ENCODE measurements at places on chromosomes 2 and 18.

- DNase-seq: no peak
These were observed 91.6 kb downstream of the HS1BP3 start for GRCh38 chr2:20559277-20559676.

DNA sequence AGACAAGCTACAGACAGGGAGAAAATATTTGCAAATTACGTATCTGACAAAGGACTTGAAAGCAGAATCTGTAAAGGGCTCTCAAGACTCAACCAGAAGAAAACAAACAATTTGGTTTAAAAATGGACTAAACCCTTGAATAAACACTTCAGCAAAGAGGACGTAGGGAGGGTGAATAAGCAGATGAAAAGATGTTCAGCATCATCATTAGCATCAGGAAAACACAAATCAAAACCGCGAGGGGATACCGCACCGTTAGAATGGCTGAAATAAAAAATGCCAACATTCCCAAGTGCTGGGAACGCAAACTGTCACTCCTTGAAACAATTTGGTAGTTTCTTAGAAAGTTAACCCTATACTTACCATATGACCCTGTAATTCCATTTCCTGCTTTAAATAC lies 136.7 kb downstream of the MBP start:
- no peak for DNase-seq

- DNase-seq: no peak
These were observed 649.4 kb downstream of the BCL11A start for GRCh38 chr2:59903994-59904544.

DNA sequence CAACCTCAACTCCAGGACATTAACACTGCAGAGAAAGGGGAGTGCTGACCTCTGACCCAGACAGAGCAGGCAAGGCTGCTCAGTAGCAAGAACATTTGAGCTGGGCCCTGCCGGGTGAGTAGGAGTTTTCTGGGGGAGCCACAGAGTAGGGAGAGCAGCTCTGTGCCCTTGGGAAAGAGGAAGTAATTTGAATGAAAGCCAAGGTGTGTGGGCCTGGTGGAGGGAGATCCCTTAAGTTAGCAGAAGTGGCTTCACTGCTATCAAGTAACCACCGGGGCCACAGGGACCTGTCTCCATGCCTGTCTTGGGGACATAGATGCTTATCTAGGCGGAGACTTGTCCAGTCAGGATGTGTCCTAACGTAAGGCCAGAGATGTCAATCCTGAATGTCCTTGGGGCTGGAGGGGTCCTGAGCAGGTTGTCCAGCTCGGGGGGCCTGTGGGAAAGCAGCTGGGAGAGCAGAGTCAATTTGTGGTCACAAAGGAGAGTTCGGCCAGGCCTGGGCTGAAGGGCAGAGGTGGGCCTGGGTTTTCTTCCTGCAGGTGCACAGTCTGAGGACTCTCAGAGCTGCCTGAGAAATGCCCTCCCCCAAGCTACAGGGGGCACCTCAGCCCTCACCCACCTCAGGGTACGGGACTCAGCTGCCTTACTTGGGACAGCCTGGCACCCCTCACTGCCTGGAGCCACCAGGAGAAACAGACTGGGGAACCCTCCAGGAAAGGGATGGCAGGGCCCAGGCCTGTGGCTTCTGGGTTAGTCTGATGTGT lies 15.0 kb upstream of the OTOF start:
- no peak for DNase-seq

DNA sequence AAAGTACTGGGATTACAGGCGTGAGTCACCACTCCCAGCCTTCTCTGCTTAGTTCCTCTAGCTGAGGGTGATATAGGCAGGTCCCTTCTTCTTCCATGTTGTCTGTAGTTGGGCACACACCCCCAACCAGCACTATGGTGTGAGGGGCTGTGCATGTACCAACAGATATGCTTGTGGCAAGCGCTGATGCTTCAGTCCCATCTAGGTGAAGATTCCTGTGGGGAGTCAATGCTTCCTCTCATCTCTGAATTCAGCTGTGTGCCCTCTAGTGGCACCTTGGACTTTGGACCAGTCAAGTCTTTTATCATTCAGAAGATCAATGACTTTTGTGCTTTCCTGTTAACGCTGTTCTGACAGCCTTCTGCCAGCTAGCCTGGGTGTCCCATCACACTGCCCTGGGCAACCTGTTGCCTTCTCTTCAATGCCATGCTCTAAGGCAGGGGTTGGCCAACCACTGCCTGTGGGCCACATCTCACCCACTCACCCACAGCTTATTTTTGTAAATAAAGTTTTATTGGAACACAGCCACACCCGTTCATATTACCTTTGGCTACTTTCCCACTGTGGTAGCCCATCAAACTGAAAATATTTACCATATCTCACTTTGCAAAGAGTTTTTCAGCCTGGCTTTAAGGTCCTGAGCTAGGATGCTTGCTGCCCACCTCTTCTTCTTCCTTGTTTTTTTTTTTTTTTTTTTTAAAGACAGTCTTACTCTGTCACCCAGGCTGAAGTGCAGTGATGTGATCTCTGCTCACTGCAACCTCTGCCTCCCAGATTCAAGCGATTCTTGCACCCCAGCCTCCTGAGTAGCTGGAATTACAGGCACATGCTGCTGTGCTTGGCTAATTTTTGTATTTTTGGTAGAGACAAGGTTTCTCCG lies 51.0 kb downstream of the NPAS2 start:
- no peak for DNase-seq

GRCh38 chr2:216426938-216427337 lies 14.7 kb downstream of the SMARCAL1 start:
- no peak for DNase-seq

DNA sequence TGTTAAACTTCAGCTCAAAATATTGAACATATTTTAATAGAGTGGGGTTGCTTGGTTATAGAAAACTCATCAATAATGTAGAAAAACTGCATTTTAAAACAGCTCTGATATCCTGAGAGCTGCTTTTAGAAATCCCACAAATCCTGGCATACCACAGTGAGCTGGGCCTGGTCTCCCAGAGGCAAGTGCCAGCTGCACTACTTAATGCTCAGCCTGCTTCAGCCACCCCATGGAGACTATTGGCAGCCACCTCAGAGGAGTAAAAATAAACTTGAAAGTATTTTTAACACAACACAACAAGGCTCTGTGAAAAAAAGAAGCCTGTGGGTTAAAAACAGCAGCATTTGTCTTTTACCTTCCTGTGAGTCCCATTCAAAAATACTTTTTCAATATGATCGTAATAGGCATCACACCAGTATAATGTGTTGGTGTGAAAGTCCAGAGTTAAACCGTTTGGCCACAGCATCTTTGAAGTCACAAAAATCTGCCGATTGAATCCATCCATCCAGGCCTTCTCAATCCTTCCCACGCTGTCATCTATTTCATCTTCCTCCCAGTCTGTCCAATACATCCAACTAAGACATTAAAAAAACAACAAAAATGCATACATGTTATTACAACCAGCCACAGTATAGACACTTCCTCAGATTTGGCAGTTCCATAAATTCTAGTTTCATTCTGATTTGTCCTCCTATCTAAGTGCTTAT lies 1115.3 kb downstream of the LRP1B start:
- no peak for DNase-seq

DNA sequence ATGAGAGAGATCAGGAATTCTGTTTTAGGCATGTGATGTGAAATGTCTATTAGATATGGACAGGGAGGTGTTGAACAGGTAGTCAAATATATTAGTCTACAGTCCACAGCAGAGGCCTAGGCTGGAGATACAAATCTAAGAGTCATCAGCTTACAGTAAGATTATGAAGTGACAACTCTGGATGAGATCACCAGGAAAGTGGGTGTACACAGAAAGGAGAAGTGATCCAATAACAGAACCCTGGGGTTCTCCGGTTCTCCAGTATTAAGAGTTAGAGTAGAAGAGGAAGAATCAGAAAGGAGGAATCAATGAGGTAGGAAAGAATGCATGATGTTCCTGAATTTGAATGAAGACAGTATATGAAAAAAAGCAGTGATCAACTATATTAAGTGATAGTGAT lies 362.3 kb downstream of the FIGN start:
- no peak for DNase-seq

- DNase-seq: no peak
These were observed 36.6 kb upstream of the SIGLEC15 start for GRCh38 chr18:45788861-45789260.

GRCh38 chr2:231084565-231084964 lies 27.9 kb downstream of the PSMD1 start:
- DNase-seq: no peak

DNA sequence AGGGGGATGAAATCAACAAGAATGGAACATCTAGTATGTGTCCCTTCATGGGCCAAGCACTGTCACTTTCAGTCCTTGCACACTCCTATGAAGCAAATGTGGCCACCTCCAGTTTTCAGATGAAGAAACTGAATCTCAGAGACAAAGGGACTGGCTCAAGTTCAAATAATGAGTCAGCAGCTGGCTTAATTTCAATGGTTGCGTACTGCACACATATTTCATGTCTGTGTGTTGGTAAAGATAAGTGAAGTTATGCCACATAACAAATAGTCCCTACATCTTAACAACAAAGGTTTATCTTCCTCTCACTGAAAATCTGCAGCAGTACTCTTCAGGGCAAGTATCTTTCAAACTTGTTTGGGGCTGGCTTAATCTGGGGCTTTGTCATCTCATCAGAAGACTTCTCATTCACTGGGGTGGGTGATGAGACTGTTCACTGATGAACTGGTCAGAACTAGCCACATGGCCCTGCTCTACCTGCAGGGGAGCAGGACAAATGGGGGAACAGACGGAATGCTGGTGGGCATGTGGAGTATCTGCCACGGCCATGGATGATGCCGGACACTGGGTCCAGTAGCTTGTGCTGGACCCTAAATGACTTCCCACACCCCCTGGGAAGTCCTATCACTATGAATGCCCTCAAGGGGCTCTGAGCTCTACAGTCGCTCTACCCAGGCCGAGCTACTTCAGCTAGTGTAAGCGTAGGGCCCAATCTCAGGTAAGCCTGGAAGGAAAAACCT lies 263.2 kb downstream of the CYP26B1 start:
- no peak for DNase-seq

DNA sequence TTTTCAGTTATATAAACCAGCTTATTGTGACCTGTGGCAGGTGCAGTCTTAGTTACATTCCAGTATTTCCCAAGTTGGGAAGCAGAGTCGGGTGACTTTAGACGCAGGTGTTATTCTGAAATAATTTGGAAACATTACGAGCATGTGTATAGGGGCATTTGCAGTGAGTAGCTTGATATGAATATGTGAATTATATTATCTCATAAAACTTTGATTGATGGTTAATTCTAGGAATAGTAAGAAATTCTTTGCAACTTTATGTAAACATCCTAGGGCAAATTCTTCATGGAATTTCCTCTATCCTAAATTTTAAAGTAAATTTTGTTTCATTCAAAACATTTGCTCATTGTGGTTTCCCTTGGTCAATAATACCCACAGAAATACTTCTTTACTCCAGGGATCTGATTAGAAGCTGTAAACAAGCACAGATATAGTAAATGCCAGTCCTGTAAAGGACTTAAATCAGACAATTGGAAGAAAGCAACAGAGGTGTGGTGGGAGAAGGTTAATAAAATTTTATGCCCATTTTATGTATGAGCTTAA lies 580.6 kb upstream of the CDH2 start:
- DNase-seq: no peak

DNA sequence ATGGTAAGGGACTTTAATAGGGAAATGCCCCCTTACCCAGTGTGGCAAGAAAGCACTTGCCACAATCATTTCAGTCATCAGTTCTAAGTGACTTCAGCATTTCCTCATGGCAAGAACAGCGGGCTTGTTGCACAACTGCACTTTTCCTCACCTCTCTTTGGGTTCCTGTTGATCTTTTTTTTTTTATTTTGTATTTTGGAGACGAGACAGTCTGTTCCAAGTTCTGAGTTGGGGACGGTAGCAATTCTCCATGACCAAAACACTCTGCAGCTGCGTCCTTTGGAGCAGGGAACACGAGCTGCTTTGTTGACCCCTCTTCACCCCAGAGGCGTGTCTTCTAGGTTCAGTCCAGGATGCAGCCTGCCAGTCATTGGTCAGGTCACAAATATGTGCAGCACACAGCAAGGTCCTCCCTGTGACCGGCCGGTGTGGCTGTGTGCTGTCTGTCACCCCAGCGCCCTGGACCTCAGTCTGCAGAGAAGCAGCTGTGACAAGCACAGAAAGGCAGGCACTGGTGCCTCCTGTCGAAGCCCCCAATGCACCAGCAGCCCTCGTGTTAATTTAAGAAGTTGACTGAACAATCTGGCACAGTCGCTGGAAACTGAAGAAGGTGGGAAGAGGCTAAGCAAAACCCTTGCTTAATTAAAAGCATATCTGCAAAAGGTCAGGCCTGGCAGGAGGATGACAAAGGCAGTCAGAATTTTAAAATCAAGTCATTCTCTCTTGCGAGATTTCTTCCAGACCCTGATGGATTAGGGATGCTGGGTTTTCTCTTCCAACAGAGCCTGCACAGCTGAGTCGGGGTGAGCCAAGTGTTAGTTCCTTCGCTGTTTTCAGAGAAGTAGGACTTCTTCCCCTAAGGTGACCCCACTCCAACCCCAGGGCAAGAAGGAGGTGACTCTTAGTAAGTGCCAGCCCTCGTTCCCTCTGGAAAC lies 96.7 kb upstream of the COPS8 start:
- no peak for DNase-seq

DNA sequence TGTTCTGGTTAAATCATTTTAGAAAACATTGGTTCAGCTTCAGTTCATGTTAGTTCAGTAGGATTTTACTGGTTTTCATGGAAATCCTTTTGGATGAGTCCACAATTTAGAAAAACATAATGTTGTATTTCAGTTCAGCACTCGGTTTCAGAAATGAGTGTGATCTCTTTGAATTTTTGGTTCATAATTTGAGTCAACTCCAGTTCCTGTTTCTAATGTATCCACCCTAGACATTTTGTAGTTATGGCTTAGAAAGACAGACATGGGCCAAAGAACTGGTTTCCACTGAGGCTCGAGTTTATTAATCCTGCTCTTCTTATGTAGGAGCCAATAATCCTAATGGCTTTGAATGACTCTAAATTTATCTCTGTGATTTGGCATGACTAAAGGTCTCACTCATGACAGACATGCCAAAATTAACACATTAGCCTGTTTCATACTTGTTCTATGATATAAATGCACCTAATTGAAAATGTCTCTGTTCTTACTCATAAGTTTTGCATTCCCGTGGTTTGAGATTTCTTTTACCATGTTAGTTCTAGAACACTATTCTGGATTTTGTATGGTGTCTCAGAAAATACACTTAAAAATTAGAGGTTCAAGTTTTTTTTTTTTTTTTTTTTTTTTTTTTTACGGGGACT lies 82.3 kb upstream of the SPRED2 start:
- no peak for DNase-seq

- DNase-seq: no peak
These were observed 17.7 kb upstream of the EN1 start for GRCh38 chr2:118865106-118865505.

DNA sequence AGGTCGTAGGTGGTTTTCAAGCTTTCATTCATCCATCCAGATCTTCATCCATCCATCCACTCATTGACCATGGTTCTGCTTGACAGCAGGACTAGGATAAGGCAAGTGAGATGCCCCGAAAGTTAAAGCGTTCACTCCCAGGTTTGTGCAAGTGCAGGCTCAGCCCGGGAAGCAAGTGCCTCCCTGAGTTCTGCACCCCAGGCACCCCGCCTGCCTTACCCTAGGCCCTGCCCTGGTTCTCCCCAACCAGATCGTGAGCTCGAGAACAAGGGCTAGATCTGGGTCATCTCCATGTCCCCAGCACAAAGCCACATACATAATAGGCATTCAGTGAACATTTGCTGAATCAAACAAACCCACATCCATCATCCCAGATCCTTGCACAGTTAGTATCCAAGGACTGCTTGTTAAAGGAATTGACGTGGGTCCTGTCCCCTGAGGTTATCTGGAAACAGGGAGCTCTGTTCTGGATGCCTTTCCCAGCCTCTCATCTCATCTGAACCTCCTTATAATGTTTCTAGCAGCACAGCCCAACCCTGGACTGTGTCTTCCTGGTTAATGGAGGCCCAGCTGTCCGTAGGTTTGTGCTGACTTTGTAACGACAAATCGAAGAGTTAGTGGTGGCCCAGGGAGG lies 116.1 kb upstream of the GPC1 start:
- no peak for DNase-seq
